ENCODE measurements at places on chromosomes 7 and 10.

- no peak for DNase-seq
Observed at GRCh38 chr7:156005202-156005691, 193.0 kb upstream of the SHH start.

DNA sequence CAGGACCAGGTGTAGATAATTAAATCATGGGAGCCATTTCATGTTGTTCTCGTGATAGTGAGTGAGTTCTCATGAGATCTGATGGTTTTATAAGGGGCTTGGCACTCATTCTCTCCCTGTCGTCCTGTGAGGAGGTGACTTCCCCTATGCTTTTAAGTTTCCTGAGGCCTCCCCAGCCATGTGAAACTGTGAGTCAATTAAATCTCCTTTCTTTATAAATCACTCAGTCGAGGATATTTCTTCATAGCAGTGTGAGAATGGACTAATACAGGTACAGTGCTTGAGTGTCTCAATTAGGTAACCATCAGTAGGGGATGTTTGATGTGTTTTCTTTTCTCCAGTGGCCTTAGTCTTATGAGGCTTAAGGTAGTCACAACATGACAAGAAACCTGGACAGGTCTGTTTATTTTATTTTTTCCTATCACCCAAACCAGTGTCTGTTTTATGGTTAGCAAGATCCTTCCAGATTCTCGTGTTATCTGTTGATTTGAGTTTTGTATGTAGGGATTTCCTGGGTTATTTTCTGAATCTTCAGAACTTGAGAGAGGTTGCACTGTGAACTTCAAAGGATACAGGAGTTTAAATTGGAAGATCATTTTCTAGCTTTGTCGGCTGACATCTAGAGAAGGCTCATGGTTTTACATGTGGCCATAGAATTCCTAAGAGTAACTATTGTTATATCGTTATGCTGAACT, 32.1 kb downstream of the UMAD1 start:
- DNase-seq = no peak

DNA sequence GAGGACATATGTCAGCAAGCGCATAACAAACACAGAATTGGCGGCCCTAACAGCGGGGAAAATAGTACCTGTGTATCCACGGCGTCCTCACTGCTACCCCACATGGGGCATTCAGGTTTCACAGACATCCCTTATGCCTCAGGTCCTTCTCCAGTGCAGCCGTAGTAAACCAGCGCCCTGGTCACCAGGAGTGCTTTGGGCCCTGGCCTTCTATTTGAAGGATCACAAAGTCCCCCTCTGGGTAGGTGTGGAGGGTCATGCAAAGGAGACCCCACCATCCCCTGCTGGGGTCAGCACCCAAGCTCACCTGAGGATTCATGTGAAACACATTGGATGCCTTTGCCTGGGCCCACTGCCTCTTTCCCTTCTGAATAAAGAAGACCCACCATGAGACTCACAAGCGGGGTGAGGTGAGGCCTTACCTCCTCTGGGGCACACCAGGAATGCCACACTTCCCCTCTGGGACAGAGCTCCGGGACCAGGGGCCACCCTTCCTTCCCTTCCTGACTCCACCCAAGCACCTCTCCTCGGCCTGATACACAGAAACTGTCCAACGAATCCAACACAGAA, 18.8 kb downstream of the CLRN3 start:
- DNase-seq = no peak

GRCh38 chr10:22670788-22671187, 43.6 kb downstream of the PIP4K2A start:
- DNase-seq = no peak

DNA sequence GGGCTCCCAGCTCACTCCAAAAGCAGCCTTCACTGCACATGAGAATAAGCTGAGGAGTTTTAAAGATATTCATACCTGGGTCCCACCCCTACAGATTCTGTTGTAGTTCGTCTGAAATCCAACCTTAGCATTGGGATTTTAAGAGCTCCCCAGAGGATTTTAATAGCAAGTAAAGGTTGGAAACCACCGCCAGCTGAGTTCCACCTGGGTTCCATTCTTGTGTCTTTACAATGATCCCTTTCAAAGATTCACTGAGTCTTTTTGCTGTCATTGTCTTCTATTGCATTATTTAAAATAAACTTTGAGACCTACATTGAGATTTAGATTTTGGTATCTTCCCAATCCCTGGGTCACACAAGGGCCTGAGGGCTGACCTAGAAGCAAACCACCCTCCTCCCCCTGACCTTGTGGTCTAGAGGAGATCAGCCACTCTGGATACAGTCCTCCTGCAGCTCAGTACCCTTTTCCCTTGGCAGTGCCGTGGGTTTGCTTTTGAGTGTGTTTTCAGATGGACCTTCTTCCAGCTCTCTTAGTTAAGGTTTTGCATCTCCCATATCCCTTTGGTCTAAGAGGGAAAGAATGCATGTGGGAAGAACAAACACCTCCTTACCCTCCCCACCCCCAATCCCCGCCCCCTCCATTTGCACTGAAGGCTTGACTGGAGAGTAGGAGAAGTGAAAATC, 22.6 kb upstream of the SIRT1 start:
- no peak for DNase-seq

- DNase-seq = no peak
Observed at GRCh38 chr7:156224833-156225225, 412.6 kb upstream of the SHH start.

GRCh38 chr10:72794260-72794659, 99.3 kb upstream of the OIT3 start:
- DNase-seq = no peak

- DNase-seq = no peak
Observed at GRCh38 chr7:78642751-78643150, 810.7 kb downstream of the MAGI2 start.

DNA sequence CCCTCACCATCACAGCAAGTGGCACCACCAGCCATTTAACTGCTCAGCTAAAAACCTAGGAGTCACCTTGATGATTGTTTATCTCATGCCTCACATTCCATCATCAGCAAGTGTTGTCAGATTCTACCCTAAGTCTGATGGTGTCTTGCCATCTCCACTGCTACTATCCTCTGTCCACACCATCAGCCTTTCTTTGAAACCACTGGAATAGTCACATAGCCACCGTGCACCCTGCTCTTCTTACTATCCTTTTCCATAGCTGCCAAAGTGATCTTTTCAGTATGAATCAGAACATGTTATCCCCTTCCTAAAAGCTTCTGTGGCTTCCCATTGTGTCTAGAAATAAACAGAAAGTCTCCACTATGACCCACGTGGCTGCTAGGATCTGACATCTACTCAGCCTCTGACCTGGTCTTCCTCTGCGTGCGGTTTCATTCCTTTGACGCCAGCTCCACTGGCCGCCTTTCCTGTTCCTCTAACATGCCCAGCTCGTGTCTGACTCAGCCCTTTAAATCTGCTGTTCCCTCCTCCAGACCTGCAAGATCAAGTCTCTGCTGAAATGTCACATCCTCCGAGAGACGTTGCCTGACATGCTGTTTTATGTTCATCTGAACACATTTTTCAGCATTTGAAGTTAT, 16.5 kb upstream of the CHN2 start:
- DNase-seq = no peak

All from HepG2 (cell line).